ENCODE measurements at places on chromosomes 5 and 9.
A peak's percentile ranks its signal among the peaks of the same experiment; 100 is the strongest.

DNA sequence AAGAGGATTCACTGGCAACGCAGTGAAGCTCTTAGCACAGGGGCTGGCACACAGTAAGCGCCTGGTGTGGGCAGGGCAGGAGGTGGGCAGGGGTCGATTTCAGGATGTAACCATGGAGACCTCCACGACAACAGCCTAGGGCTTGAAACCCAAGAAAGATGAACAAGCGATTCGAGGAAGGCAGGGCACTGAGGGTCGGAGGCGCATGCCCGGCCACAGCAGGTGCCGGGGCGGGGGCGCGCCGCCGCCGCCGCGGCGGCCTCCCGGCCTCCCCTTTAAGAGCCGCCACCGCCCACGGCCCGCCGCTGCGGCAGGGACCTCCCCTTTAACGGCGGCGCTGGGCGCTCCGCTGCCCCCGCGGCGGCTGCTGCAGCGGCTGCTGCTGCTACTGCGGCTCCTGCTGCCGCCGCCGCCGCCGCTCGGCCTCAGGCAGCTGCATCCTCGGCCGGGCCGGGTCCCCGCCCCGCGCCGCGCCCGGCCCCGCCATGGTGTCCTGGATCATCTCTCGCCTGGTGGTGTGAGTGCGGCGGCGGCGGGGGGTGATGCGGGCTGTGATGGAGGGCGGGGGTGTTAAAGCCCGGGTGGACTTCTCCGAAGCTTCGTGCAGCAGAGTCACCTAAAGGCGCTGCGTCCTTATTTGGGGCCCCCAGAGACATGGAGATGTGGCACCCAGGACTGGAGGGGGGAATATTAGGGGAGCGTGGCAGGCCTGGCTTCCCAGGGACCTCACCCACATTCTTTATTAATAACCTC lies at the start of gene REEP2:
TSS of gene REEP2 (plus strand) at position 334 of the 753 bp plus-strand sequence. CDS start at position 486, 152 bp downstream.
- peak; percentile 69 for DNase-seq

DNA sequence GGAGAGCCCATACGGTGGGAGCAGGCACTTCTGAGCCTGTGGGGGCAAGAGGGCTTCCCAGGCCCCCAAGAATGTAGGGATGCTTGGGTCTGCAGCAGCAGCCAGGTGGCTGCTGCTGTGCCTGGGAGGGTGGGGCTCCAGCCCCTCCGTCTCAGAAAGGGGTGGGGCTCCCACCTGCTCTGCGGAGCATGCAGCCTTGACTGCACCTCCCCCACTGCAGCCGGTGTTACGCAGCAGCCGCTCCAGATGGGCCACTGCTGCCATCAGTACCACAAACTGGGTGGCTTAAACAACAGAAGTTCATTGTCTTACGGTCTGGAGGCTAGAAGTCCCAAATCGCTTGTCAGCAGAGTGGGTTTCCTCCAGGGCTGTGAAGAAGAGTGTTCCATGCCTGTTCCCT lies 365.5 kb downstream of the TMEM38B start:
- DNase-seq = no peak

DNA sequence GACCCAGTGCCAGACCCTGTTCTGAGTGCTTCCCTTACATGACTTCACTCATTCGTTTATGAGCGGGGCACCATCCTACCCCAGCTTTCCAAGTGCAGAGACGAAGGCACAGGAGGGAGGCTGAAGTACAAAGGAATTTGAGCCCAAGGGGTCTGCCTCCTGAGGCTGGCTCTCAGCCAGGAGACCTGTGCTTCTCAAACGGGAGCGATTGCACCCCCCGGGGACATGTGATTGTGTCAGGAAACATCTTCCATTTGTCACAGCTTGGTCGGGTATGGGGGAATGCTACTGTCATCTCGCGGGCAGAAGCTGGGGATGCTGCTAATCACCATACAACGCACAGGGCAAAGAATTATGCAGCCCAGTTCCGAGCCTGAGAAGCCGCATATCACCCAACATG lies 23.9 kb downstream of the ADCY2 start:
- no peak for DNase-seq

GRCh38 chr5:131747180-131748105 lies 49.4 kb downstream of the FNIP1 start:
- peak; percentile 68 for DNase-seq

DNA sequence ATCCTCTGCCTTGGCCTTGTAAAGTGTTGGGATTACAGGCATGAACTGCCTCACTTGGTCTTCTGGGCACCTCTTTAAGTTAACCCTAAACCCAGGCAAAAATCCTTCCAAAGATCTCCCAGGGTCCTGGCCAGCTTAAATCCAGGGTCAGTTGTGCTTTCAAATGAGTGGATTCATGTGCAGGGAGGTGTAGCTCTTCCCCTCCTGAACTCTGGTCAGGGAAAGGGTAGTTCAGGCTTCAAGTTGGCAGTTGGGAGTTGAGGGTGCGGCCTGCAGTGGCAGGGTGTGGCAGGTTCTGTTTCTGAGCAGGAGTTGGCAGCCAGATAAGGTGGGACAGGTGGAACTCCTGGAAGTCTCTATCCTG lies 3.6 kb downstream of the HNRNPAB start:
- DNase-seq = no peak

DNA sequence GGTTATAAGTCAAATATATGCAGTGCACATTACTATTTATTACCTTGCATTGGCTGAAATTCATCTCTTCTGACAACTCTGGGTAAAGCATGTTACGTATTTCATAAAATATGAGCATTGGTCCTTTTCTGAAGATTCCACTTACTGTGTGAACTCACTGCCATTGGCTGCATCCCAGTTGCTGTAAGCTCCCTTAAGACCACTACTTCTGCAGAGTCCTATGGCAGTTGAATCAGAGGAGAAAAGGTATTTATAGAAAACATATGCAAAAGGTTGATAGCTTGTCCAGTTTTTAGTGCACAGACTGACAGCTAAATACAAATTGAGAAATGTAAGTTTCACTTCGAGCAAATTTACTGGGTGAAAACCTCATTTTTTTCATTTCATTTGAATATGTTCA lies 394.6 kb upstream of the ARRDC3 start:
- no peak for DNase-seq

DNA sequence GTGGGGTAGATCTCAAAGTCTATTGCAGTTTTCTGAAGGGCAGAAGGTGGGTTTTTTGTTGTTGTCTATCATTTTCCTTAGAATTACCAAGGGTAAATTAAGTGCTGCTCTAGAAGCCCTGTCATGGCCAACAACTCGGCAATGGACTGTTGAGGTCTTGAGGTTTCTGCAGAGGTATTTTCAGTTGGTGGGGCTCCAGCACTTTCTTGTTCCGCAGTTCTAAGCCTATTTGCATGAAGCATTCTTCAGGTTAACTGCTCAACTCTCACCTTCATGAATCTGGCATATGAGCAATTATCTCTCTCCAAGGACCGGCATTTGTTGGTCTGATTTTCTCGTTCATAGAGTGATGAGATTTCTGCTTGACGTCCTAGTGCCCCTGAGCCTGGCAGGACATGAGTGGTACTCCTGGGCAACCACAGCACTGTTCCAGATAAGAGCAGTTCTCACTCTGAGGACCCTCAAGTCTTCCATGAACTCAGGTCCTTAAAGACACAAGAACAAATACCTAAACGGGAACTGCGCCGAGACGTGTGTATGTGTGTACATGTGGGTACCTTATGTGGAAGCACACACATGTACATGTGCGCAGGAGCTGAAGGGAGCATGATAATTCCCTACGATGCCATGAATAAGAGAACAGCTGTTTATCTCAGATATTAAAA lies 544.5 kb downstream of the CSNK1G3 start:
- no peak for DNase-seq

- no peak for DNase-seq
Measured at GRCh38 chr9:114709636-114710035, 27.6 kb upstream of the TEX48 start.

DNA sequence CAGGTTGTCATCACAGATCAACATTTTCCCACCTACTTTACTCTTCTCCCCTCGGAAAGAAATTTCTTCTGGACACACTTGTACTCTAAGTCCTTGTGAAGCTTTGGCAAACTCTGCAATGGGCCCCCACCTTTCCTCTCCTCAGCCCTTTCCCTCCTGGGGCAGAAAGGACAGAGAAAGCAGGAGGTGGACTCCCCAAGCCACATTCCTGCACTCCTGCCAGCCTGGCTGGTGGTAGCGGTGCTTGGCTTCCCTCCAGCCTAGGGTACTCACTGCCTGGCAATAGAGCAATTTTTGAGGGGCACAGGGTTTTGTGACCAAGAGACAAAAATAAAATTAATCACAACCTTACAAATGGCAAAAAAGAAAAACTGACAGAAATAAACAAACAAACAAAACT lies 451.4 kb downstream of the ZSWIM6 start:
- DNase-seq = no peak

Data from ELR (cell line).